ENCODE measurements at places on chromosomes 4 and X.

GRCh38 chrX:137172317-137172948 lies 138.6 kb upstream of the GPR101 start:
- no peak for DNase-seq

DNA sequence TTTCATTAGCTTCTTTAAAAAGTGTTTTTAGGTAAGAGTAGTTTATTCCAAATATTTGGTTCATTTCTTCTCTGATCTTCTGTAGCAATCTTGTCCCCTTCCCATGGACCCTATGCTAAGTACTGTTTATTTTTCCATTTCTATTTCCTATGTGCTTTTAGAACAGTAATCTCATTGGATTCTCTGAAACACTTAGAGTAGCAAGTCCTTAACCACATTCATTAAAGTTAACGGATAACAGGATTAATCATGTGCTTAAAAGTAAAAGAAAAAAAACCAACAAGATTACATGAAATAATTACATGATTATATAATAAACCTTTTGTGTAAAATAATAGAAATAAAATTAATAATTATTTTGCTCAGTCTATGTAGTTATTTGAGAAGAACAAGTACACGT lies 929.7 kb downstream of the C4orf33 start:
- DNase-seq, result no peak

- DNase-seq, result no peak
These were observed 37.9 kb downstream of the ACOX3 start for GRCh38 chr4:8402640-8403039.

- DNase-seq, result no peak
These were observed 42.1 kb downstream of the NFKB1 start for GRCh38 chr4:102543030-102543928.

DNA sequence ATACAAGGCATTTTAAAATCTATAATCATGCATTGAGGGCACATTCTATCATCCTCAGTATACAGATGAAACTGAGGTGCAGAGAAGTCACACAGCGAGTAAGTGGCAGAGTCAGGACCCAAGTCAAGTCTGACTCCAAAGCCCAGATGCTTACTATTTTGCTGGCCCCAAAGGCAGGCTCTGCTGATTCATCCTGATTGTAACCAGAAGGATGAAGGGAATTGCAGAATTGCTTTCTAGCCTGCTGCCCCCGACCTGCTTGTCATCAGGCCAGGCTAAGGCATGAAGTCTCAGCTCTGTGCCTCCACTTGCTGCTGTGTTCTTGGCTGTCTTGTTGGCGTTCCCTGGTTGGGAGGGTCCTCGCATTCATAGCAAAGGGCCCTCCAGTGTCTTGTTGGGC lies 62.7 kb downstream of the SLC9A6 start:
- DNase-seq, result no peak
